Small intestine (tissue), 16 donors: ENCODE measurements at places on chromosomes 1 and 21. TPM values are rescaled to one million over a fixed set of nuclear protein-coding genes. Genes with fewer than 3 reads are reported as not detected.

HS2ST1 gene
- 4.9 TPM for polyA plus RNA-seq

- DNase-seq, result peak; percentile 69
Measured at GRCh38 chr1:236143104-236143948, 987 bp downstream of the GPR137B start.

GRCh38 chr1:175388285-175388684 lies 195.7 kb upstream of the KIAA0040 start:
- DNase-seq, result no peak

DNA sequence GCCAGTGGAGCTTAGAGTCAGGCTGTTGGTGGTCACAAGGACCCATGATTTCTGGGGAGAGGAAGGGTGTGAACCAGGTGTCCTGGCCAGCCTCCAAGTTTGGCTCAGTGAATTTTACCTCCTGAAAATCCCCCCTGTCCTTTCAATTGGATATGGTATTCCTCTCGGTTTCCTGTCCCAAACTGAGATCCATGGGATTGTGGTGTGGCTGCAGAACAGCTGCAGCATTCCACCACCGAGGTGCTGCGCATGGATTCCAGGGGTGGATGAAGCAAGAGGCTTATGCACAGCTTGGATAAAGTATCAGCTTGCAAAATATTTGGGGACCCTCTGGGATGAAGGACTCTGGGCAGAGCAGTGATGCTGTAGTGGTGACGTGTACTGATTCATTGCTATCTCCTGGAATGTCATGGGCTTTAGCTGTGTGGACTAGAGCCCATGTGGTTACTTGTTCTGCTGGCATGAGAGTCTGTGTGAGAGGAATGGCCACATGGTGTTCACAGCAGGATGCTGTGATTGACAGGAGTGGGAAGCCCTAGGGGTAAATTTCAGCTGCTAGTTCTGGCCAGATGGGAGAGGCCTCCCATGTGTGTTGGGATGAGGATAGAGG lies 148.7 kb upstream of the SPAG17 start:
- no peak for DNase-seq

DNA sequence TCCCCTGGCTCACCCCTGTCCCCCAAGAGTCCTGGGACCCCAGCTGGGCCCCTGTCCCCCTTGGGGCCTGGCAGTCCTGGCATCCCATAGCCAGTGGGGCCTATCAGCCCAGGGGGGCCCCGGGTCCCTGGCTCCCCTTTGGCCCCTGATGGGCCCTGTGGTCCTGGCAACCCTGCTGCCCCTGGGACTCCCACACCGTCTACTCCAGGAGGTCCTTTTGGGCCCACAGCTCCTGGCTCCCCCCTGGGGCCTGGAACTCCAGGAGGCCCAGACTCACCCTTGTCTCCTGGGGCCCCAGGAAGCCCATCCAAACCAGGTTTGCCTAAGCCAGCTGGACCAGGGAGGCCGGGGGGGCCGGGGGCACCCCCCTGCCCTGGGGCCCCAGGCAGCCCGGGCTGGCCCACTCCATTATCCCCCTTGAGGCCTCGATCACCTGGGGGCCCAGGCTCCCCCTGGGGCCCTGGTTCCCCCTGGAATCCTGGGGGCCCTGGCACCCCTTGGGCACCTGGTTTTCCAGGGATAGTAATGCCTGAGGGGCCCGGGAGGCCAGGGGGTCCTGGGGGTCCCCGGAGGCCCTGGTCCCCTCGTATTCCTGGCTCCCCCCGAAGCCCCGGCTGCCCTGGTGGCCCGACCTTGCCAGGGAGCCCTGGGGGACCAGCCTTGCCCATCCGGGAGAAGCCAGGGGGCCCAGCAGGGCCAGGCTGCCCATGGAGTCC lies 10.1 kb downstream of the ADPRS start:
- no peak for DNase-seq

GRCh38 chr1:30255111-30255724 lies 468.2 kb downstream of the MATN1 start:
- DNase-seq, result no peak

KPRP gene
- not detected for polyA plus RNA-seq

- peak; percentile 82 for DNase-seq
Measured at GRCh38 chr1:25905680-25906643, at the start of gene STMN1. STMN1 (minus strand) TSS chr1:25906419; CDS start chr1:25904676, 1,743 bp downstream.

GRCh38 chr1:208089149-208089548 lies 155.0 kb downstream of the PLXNA2 start:
- no peak for DNase-seq

C1QA gene
- polyA plus RNA-seq, result 87.9 TPM

DENND2C gene
- polyA plus RNA-seq, result 0.27 TPM

DNA sequence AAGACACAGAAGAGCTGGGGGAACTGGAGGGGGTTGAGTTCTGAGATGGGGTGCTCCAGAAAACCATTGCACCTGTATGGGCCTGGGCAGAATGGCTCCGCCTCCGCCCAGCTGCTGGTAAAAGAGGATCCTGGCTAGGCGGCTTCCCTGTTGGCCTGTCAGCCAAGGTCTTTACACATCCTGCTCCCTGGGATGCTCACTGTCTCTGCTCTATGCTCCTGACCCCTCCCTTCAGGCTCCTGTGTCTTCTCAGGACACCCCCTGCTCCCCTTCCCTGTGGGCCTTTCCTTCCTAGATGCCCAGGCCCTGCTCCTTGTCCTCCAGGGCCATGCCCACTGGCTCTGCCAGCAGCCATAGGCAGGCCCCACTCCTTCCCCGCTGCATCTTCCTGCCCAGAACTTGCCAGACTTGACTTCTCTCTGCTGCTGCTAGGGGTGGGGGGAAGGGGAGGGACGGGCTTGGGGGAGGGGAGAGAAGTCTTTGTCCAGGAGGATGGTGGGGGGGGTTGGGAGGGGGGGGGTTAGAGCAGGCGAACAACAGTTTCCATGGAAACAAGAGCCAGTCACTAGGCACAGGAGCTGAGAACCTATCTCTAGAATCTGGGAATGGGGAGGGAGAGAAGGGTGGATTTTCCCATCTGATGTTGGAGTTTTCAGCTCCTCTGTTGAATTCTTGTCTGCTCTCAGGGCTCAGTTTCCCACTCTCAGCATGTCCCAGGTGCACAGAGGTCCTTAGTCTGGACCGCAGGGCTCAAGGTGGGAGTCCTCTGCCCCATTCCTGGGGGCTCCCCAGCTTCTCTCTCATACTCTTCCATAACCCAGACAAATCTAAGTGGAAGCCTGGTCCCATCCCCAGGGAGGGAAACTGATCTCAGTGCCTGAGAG lies 10.6 kb downstream of the CELSR2 start:
- DNase-seq, result no peak

DNM3 gene
- not detected for polyA plus RNA-seq

- DNase-seq, result no peak
Measured at GRCh38 chr1:178417858-178418257, 78.9 kb downstream of the CLEC20A start.

RCAN1 gene
- 31.6 TPM for polyA plus RNA-seq

GJA9 gene
- polyA plus RNA-seq, result 0.31 TPM

GRCh38 chr1:204287466-204287891 lies 72.2 kb downstream of the PLEKHA6 start:
- peak; percentile 36 for DNase-seq

CTSS gene
- polyA plus RNA-seq, result 128 TPM

CGN gene
- 201 TPM for polyA plus RNA-seq

CHODL gene
- 0.16 TPM for polyA plus RNA-seq

DNA sequence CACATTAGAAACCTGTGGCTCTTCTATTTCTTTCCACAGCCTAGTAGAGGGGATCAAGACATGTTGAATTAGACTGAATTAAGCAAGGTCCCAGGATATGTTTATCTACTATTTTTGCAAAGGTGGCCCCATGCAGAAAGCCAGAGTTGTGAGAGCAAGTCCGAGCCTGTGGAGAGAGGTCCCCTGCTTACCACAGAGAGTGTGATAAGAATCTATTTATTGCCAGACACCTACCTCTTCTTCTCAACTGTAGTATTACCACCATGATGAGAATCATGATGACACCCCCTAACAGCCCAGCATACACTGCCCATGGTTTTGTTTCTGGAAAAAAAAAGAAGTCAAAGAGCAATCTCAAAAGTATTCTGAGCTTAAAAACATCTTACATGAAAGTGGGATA lies 23.0 kb downstream of the SLAMF1 start:
- DNase-seq, result no peak

LIN28A gene
- not detected for polyA plus RNA-seq

- DNase-seq, result peak; percentile 66
Measured at GRCh38 chr21:38954588-38955004, 148.9 kb downstream of the ETS2 start.

- no peak for DNase-seq
Measured at GRCh38 chr1:45101947-45102346, 89.9 kb downstream of the UROD start.

- DNase-seq, result no peak
Measured at GRCh38 chr1:247506831-247507230, 29.4 kb downstream of the OR2C3 start.

TAS1R3 gene
- 0.45 TPM for polyA plus RNA-seq

DNA sequence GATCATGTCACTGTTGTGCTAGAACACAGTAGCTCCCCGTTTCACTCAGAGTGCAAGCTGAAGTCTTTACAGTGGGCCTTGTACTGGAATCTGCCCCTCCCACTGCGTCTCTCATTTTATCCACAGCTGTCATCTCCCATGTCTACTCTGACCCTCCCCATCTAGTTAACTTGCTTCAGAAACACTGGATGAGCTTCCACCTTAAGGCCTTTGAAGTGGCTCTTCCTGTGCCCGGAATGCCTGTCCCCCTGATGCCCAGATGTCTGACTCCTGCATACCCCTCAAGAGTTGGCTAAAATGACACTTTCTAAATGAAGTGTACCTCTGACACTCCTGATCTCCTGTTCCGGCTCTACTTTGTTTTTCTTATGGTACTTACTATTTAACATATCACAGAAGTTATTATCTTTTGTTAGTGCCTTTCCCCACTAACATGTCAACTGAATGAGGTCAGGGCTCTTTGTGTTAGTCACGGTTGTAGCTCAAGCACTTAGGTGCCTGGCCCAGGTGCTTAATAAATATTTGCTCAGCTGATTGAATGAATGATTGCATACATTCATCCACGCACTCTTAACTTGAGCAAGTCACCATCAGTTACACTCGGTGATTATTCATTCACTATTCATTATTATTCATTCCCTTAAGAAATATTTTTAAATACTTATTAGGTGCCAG lies 13.3 kb downstream of the ARV1 start:
- DNase-seq, result no peak

DNA sequence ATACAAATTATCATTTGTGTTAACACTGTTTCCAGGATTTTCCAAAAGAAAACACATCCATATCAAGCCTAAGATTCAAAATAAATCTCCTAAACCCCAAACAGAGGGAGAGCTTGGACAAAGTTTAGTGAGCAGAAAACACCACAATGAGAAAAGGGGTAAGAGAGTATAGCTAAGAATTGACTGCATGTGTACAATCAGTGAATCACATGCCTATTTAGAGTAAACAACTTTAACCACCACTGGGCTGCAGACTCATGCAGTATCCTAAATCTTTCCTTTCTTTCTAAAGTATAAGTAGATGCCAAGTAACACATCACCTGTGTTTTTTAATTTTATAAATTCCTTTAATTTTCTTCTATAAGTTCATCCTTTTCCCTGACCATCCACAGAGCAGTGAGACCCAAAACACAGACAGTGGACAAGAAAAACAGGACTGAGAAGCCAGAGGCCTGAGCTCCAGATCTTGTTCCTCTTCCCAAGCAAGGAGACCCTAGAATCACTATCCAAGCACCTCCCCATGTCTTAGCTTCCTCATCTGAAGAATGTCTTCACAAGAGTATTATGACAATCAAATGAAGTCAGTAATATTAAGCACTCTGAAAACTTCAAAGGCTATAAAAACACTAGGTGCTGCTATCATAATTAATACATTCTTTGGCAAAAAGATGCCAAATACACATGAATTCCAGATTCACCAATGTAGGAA lies 93.1 kb downstream of the VAV3 start:
- DNase-seq, result no peak

GRCh38 chr1:226199971-226200370 lies 13.4 kb upstream of the ACBD3 start:
- no peak for DNase-seq

METTL13 gene
- 15.7 TPM for polyA plus RNA-seq

TRIM62 gene
- 3.6 TPM for polyA plus RNA-seq

GJA4 gene
- polyA plus RNA-seq, result 0.81 TPM

DNA sequence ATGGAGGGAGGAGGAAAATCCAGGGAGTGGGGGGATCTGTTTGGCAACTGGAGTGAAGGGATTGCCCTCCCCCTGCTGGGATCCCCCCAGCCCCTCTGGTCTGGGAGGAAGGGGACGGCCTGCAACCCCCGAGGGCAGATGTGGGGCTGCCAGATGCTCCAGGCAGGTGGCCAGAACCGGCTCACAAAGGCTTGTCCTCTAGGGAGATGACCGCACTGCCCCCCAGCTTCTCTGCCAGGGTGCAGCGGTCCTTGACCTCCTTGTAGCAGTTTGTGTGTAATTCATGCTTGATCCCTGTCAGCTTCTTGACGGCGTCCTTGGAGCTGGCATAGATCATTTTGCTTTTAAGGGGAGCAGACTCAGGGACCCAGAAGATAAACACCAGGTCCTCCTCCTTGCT lies 69.2 kb downstream of the ROR1 start:
- no peak for DNase-seq

DNA sequence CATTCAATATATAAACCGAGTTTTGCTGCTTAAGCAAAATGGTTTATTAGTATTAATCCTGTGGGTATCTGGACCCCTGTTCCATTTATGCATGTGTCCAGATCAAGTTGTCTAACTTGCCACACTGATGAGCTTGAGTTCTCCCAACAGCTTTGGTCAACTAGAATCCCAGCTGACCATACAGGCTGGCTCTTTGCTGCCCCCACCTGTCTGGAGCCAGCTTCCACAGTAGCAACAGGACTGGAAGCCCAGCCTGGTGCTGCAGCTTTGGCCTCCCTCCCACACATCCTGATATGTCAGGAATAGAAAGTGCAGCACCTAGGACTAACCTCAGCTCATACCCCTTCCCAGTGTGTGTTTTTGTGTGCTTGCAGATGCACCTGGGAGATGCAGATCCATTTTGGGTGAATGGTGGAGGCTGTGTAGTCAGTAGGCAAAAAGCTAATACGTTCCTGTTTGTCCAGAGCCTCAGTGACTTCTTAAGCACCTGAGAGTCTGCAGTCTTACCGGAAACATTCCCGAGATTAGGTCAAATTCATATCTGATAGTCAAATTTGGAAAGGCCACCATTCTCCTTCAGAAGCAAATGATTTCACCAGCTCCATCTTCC lies 40.9 kb upstream of the BEND5 start:
- DNase-seq, result peak; percentile 68

DNAI4 gene
- 1.1 TPM for polyA plus RNA-seq

DNA sequence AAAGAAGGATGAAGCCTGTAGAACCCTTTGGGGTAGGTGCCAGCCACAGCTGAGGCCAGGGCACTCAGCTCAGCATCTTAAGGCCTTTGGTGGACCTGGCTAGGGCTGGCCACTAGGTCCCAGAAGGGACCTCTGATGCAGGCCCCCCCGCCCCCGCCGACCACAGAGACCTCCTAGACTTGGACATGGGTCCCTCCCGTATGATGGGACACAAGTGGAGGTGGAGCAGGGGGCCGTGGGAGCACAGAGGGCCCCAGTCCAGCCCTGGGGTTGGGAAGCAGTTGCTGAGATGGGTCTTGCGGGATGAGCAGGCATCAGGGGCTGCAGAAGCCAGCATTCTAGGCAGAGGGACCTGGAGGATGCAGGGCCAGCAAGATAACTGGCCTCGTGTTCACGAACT lies 3.2 kb downstream of the B4GALT2 start:
- DNase-seq, result no peak

- no peak for DNase-seq
Measured at GRCh38 chr1:27571439-27572018, 32.4 kb downstream of the AHDC1 start.
